DMS53 (cell line): ENCODE measurements at places on chromosomes 5 and 9.
A peak's percentile ranks its signal among the peaks of the same experiment; 100 is the strongest.

DNA sequence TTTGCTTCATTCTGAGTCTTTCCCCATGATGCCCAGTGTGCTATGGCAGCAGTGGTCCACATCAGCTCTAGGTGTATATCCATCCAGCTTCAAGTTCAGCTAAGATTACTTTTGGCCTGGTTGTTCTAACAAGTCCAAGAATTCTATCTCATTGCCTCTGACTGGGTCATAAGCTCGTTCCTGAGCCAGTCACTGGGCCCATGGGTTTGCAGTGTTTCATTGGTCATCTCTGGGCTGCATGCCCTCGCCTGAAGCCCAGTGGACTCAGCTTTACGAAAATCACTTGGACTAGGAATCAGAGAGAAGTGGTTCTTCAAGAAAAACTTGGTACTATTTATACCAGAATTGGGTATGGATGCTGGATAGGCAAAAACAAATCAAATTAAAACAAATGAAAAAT, 16.1 kb upstream of the ARHGAP26 start:
- DNase-seq, result no peak

DNA sequence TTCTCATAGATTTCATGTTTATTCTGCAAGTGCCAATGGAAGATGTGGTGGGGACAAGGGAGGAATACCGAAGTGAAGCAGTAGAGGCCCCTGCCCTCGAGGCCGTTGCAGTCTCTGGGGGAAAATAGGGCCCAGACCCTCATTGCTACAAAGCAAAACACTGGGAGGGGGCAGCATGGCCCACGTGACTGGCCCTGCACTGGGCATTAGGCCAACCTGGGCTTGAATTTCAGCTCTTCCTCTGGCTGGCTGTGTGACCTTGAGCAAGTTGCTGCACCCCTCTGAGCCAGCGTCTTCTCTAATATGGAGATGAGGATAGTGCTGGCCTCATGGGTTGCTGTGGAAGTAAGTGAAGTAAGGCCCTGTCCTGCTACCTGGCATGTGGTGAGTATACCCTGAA, 709 bp upstream of the SYNPO start:
- DNase-seq, result no peak

DNA sequence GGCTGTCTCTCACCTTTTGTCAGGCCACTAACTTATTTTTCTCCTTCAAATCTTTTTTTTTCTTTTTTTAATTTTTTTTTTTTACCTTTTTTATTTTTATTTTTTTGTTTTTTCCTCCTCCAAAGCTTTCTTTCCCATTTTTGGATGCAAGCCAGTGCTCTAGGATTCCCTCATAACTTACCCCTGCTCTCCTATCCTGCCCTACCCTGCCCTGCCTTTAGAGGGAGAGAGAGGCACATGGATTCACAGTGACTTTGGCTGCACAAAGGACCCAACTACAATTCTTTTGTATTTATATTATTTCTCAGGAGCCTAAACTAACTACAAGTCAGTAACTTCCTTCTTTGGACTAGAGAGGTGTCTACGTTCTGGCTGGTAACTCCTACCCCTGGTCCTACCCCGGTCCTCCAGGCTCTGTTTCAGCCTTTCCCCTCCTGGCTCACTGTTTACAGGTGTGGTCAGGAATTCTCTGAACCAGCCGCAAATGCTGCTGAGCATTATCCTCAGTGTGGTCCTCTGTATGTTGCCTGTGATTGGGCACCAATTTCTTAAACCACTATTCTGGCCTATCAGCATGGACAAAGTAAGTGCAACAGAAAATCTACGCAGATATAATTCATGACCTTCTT, 8.4 kb upstream of the RUSC2 start:
- peak; percentile 72 for DNase-seq

DNA sequence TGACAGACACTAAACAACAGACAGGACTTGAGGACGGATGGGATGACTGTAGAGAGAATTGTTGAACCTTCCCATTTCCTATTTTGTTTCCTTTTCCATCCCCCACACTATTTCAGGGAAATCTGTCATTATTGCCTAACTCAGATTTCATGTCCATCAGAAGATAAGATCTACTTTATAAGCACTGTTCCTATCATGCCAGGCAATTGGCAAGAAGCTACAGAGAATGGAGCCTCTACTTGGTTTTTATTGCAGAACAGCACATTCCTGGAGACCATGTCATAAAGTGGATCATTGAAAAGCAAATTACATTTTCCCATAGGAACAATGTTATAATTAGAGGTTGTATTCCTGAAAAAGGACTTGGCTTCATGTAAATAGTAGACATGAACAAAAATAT, 173.7 kb upstream of the KIF2A start:
- DNase-seq, result no peak

DNA sequence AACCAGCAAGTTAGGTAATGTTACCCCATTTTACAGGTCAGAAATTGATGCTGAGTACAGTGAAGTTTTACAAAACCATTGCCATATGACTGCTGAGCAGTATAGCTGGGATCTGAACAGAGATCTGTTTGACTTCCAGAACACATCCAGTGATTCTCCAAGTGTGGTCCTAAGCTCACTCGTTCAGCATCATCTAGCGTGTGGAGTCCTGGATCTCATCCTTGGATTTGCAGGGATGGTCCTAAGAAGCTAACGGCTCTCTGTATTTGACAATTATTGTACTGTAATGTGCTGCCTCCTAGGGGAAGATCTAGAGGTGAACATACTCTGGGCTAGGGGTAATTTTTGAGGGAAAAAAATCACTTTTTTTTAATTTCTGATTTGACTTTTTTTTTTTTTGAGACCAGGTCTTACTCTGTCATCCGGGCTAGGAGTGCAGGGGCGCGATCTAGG, 1.4 kb downstream of the SLC26A2 start:
- DNase-seq, result peak; percentile 80

DNA sequence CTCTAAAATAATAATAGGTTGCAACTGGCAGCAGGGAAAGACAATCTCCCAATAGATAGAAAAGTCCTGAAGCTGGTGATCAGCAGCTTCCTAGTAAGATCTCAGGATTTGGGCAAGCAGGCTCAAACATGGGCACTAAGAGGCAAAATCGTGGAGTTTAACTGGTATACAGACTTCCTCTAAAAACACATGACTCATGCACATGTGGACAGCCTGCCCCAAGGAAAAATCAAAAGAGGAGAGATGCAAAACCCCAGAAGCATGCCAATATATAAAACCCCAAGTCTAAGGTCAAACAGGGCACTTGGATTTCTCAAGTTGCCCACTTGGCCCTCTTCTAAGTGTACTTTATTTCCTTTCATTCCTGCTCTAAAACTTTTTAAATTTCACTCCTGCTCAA, 62.8 kb downstream of the CDKN2A start:
- DNase-seq, result no peak

- no peak for DNase-seq
These were observed 125.6 kb downstream of the TRIO start for GRCh38 chr5:14268738-14269137.

GRCh38 chr9:22514871-22515270, 68.2 kb downstream of the DMRTA1 start:
- DNase-seq, result no peak

DNA sequence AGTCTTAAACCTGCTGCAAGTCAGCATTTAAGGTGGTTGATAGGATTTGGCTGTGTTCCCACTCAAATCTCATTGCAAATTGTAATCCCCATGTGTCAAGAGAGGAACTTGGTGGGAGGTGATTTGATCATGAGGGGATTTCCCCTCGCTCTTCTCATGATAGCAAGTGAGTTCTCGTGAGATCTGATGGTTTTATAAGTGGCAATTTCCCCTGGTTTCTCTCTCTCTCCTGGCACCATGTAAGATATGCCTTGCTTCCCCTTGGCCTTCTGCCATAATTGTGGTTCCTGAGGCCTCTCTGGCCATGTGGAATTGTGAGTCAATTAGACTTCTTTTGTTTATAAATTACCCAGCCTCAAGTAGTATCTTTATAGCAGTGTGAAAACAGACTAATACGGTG, 84.3 kb upstream of the SMC2 start:
- peak; percentile 2 for DNase-seq

DNA sequence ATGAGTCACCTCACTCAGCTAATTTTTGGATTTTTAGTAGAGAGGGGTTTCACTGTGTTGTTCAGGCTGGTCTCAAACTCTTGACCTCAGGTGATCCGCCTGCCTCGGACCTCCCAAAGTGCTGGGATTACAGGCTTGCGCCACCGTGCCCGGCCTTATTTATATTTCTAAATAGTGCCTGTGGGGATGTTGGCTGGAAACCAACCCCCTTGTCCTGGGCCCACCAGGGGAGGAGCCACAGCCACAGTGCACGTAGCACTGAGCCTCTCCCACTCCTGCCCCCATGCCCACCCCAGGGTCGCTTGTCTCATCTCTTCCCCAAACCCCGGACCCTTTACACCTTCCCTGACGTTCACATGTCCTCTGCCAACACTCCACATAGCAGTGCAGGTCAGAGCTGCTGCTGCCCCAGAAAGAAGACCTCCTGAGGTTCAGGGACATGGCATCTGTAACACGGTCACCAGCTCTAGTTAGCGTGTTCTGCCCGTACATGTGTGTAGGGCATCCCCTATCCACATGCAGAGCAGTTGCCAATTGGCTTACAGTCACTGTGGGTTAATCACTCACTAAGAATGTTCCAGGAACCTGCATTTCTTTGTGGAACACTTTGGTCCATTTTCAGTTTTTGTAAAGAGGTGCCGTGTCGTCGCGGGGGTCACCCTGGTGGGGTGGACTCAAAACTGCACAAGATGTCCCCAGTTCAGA, 10.2 kb upstream of the MRPS2 start:
- DNase-seq, result no peak

GRCh38 chr9:31394015-31394473, 990.4 kb upstream of the ACO1 start:
- DNase-seq, result no peak

DNA sequence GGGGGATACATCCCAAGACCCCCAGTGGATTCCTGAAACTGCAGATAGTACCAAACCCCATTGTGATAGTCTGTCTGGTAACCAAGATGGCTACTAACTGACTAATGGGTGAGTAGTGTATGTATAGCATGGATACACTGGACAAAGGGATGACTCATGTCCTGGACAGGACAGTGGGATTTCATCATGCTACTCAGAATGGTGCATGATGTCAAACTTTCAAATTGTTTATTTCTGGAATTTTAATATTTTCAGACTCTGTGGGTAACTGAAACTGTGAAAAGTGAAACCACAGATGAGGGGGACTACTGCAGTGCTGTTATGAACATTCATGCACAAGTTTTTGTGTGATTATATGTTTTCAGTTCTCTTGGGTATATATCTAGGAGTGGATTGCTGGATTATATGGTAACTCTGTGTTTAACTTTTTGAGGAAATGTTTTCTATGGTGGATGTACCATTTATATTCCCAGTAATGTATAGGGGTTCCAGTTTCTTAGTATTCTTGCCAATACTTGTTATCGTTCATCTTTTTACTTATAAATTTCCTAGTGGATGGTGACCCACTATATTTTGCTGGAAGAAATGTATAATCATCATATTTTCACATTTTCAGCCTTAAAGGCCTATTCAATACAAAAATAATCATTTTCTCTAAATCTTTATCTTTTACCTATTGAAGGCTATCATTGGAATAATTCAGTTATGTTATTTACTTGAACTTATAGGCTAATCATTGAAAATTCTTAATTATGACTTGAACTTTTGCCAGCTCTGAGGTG, 140.9 kb downstream of the NR3C1 start:
- peak; percentile 64 for DNase-seq

- no peak for DNase-seq
These were observed 57.0 kb downstream of the ECPAS start for GRCh38 chr9:111427186-111427585.

DNA sequence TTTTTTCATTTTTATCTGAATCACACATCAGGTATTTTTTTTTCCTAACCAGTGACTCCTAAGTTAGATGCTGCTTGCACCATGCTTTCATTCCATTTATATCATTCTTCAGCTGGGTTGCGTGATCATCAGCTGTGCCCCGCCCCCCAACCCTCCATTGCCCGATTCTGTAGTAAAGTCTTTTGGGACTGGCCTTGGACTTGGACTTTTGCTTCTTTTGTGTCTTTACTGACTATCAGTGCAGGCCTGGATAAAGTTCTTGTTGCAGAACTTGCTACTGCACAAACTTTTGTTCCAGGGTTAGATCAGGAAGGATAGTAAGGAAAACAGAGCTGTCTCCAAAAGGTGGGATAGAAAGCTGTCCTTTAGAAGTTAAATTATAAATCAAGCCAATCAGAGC, 38.5 kb downstream of the SLC22A5 start:
- no peak for DNase-seq

DNA sequence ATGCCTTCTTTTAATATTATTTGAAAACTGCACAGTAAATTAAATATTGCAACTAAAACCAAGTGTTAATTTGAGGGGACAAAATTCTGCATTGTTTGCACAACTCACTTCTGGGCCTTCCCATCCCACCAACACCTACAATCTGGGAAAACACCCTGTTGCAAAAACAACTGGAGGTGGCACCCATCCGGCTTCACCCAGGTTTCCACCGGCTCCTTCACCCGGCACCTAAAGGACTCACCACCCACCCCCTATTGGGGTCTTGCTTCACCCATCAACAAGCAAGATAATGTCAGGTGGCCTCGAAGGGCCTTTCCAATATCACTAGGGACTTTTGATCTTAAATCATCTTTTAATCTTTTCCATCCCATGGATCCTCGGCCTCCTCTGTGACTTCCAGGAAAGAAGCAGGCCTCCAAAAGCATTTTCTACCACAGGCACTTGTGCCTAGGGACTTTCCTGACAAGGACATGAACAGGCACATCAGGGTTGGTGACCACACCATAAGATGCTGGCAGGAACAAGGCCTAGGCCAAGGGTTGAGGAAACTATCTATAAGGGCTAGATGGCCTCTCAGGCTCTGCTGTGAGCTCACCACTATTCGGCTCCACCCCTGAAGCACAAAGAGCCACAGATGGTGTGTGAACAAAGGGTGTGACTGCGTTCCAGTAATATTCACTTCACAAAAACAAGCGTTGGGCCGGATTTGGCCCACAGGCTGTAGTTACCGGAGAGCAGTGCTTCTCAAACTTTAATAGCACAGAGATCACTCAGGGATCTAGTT, 205.1 kb downstream of the AUH start:
- DNase-seq, result no peak

DNA sequence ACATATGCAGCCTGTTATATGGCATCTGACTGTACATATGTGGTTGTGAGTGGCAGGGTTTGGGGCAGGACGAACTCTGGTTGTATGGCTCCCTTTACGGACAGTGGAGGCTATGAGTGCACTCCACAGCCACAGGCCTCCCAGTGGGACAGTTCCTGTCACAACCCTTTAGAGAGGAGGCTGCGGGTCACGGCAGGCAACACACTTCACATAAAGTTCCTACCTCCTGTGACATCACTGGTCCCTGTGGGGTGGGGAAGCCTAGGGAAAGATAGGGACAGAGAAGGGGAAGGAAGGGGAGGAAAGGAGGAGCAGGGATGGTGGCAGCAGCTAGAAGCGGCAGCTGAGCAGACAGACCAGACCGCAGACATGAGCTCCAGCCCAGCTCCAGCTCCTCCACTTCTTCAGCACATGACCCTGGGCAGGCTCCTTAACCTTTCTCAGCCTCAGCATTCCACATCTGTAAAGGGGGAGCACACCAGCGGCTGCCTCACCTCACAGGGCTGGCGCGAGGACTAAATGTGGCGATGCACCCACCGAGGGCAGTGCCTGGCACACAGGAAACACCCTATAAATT, 27.4 kb upstream of the CORO2A start:
- peak; percentile 77 for DNase-seq
